ENCODE measurements at places on chromosomes 6 and 20.

DNA sequence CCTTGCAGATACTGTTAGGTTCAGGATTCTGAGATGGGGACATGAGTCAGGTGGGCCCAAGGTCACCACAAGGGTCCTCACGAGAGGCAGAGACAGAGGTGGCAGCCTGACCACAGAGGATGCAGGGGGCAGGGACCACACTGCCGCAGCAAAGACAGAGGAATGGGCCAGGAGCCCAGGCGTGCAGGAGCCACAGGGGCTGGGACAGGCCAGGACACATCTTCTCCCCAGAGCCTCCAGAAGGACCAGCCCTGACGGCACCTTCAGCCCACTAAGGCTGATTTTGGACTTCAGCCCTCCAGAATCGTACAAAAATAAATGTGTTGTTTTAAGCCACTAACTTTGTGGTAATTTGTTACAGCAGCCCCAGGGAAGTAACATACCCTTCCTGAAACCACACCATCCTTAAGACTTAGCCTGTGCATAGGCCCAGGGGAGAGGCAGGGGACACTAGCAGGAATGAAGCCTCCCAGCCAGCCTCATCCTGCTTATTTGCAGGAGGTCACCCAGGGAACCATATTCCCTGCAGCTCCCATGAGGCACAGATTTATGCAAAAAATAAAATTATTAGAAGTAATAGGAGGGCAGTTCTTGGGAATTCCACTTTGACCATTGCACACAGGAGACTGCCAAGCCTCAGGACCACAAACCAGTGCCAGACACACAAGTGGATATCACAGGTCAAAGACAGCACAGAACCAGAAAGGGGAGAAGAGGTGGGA lies 119.3 kb upstream of the CST7 start:
- DNase-seq: no peak

- DNase-seq: no peak
These were observed 28.9 kb upstream of the ZNF292 start for GRCh38 chr6:87126501-87126900.

- no peak for DNase-seq
These were observed 481.1 kb downstream of the TFAP2B start for GRCh38 chr6:51299621-51300380.

- DNase-seq: no peak
These were observed 13.0 kb downstream of the DYNLT2 start for GRCh38 chr6:169738204-169738975.

DNA sequence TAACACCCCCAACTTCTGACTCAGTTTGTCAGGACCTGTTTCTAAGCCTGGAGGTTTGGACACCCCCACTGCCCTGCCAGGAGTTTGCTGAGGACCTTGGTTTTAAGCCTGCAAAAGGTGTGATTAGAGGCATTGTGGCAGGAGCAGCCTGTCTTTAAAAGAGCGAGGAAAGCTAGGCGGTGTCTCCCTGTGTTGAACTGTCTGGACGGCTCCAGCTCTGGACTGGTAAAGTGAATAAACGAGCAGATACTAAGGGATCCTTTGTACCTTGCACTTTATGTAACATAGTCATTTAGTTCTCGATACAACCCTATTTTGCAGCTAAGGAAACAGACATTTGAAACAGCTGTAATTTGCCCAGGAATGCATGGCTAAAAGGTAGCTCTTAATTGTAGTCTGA lies 14.4 kb downstream of the FAM83D start:
- no peak for DNase-seq

DNA sequence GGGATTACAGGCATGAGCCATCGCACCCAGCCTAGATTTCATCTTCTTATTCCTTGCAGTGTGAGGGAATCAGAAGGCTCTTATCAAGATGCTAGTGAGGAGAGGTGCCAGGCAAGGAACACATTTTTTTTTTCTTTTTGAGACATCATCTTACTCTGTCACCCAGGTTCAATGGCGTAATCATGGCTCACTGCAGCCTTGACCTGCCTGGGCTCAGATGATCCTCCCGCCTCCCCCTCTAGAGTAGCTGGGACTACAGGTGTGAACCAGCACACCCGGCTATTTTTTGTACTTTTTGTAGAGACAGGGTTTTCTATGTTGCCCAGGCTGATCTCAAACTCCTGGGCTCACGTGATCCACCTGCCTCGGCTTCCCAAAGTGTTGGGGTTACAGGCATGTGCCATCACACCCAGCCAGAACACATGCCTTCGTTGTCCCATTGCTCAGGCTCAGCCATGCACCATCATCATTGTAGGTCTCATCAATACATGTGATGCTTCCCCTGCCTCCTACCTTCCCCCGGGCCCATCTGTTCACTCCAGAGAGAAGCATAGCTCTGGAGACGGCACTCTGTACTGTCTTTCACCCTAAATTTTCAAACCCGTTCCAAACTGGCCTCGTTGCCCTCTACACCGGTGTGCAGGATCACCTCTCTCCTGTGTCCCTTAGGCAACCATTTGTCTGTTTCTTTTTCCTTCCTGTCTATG lies 10.1 kb downstream of the FLOT1 start:
- no peak for DNase-seq

DNA sequence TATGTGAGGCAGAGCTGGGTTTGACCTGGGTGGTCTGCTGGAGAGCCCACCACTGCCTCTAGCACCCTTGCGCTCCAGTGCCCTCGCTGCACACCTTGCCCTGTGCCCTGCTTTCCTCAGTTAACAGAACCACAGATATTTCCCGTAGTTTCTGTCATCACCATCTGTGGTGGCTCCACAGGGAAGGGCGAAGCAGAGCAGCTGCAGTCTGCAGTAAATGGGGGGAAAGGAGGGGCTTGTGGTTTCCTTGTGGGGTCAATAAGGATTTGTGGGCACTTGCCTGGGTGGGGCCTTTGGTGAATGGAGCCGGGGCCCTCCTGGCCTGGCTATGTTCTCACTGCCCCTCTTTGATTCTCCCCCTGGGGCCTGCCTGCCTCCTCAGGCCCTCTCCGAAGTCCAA lies 21.2 kb upstream of the CCDC167 start:
- DNase-seq: no peak

DNA sequence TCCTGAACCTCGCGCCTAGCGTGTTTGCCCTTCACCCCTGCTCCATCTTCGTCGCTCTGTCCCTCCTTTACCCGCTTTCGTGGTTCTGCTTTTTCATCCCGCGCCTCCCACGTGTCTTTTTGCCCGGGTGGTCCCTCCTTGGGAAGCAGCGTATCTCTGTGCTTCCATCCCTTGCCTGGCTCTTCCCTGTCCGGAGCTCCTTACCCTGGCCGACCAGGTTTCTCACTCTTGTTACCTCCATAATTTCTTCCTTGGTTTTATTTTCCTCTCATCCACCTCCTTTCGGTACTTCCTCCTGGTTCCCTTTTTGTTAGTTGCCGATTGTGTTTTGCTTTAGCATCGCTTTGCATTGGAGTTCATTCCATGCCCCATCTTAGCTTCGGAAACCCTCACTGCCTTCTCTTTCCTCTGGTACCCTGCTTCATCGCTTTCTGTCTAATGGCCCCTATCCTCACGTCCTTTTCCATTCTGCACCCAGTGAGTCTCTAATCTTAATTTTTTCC lies 735 bp downstream of the FAM135A start:
- DNase-seq: no peak

DNA sequence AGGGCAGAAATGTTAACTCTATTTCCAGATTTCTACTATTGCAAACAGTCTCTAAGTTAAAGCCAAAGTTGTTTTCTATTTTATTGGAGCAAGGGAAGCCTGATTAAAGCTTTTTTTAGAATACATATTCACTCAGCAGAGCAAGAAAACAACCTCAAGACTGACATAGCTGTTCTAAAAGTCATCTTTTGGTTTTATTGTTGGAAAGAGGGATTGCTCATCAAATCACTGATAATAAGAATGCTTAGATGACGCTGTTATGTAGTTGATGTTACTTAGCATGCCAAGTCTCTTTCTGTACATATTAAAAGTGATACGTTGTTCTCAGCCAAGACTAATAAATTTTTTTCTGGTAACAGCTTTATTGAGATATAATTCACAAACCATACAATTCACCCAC lies 172.6 kb upstream of the LAMA2 start:
- DNase-seq: no peak

- no peak for DNase-seq
These were observed 5.0 kb upstream of the PXDC1 start for GRCh38 chr6:3756546-3756945.

GRCh38 chr6:163120223-163120622 lies 294.3 kb upstream of the QKI start:
- DNase-seq: no peak

DNA sequence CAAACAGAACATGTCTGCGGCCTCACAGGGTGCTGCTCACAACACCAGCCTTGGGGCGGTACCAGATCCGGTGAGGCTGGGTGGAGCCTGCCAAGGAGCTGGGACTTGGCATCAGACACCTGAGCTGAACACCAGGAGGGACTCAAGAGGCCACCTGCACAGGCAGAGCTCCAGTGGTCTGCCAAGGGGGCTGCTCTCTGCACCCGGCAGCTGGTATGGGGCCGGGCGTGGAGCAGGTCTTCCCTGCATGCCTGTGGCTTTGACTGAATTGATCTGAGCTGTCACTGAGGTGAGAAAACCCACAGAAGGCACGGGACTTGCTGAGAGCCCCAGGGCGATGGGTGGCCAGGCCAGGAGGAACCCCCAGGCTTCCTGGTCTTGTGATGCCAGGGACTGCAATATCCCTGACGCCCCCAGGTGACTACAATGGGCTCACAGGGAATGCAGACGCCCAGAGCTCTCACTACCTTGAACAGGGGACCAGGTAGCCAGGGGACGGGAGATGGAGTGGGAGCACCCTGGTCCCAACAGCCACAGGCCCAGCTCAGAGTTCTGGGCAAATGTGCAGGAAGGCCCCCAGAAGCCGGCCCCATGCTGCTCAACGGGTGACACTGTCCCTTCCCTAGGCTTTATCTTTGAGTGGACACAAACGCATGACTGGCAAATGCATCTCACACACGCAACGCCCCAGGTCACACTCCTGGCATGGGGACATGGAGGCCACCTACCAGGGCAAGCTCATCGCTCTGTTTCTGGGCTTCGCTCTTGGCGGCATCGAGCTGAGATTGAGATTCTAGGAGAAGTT lies 48.2 kb downstream of the DSTN start:
- no peak for DNase-seq

DNA sequence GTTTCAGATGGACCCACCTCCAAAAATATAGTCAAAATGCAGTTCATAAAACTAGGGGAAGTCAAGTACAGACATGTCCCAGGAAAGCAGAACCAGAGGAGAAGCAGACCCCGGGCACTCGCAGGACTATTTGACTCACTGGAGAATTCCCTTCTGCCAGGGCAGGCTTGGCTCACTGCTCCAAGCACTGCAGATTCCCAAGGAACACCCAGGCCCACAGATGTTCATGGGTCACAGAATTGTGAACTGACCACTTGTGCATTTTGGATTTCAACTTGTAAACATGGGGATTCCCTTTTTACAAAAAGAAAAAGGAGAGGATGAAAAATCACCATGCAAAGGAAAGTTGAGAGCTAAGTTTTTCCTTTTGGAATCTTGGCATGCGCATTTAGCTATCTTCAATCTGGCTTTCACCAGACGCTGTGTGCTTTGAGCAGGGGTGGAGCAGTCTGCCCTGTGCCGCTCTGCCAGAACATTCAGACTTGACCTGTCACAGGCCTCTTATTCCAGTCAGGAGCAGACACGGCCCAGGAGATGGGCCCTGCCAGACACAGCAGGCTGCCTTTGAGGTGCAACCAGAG lies 237.5 kb upstream of the TAB2 start:
- DNase-seq: no peak

GRCh38 chr6:41487860-41488432 lies 58.2 kb upstream of the FOXP4 start:
- no peak for DNase-seq

GRCh38 chr20:12409501-12409900 lies 491.8 kb downstream of the BTBD3 start:
- no peak for DNase-seq

DNA sequence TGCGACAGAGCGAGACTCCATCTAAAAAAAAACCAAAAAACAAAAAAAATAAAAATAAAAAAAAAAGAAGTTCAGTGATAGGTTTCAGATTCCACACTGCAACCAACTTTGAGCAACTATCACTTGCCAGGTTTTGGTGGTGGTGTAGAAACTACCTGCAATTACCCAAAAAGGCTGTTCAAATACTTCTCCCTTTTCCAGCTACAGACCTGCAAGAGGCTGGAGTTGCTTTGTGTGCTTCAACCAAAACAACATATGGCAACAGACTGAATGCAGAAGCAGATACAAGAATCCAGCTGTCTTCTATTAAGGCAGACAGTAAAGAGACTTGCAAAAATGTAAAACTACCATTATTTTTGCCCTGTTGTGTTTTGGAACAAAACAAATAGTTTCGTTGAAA lies 9.3 kb upstream of the BCAS1 start:
- no peak for DNase-seq

- no peak for DNase-seq
These were observed 58.5 kb upstream of the CCDC167 start for GRCh38 chr6:37558168-37558567.

- DNase-seq: no peak
These were observed 186.5 kb upstream of the TSHZ2 start for GRCh38 chr20:52785679-52786078.

- DNase-seq: no peak
These were observed 57.7 kb upstream of the VSTM2L start for GRCh38 chr20:37845241-37845681.

- no peak for DNase-seq
These were observed 74.2 kb upstream of the DSP start for GRCh38 chr6:7467007-7467897.

DNA sequence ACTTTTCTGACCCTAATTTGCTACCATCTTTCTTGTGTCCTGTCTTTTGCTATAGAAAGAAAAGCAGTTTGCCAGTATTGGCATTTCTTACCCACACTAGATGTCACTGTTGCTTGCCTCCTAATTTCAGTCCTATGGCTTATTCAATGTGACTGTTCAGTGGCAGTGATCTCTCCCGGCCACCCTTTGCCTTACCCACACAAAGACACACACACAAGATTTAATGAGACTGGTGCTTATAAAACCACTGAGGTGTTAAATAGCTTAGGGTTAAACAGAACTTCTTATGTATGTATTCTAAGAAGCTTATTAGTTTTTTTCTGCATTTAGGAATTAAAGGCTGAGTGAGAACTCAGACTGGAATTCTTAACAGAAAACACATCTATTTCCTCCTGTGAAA lies 233.6 kb upstream of the ASCC3 start:
- no peak for DNase-seq
